ENCODE measurements at places on chromosomes 12 and 14. TPM values are rescaled to one million over a fixed set of nuclear protein-coding genes. Genes with fewer than 3 reads are reported as not detected.

ADAMTS20 gene
- 0.26 TPM for total RNA-seq

- DNase-seq: no peak
Measured at GRCh38 chr12:111506260-111506659, 92.9 kb downstream of the ATXN2 start.

- no peak for DNase-seq
Measured at GRCh38 chr12:98319716-98320425, 195.5 kb upstream of the TMPO start.

DNA sequence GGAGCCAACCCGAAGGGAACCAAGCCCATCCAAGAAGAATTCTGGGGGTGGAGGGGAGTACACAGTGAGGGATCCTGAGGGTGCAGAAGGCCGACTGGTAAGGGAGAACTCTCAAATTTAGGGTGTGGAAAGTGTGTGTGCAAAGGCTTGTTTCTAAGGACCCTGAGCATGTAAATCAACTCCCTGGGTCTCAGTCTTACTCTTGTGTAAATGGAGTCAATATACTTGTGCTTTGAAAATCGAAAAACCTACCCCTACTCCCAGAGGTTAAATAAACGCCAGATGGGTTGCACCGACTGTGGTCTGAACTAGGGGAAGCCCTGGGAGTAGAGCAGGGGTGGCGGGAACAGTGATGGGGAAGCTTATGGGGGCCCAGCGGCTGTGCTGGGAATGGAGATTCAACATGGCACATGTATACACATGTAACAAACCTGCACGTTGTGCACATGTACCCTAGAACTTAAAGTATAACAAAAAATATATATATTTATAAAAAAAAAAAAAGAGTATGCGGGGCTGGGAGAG lies 6.0 kb downstream of the B4GALNT1 start:
- DNase-seq: no peak

CLEC2A gene
- not detected for total RNA-seq

DNA sequence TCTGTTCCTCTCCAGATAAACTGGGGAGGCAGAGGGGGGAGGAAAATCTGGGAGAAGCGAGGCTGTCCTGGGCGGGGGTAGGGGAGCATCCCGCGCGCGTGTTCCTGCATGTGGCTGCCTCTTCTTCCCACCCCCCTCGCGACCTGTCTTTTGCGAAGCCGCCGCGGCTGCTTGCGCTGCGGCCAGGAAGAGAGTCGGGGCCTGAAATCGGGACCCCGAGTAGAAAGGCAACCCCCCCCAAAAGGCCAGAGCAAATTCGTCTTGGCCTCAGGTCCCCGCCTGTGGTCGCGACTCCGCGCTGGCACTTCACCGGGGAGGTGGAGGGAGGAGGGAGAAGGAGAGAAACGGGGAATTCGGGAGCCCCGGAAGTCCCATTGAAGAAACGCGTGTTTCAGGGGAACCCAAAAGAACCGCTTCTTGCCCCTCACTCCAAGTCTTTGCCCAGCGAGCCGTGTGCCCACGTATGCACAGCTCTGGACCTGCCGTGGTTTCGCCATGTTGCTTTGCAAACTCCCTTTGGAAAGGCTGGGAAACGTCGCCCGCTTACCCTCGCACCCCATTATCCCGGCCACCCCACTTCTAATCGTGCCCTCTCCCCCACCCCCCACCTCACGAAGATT lies 944 bp downstream of the CCND2 start:
- no peak for DNase-seq

DNA sequence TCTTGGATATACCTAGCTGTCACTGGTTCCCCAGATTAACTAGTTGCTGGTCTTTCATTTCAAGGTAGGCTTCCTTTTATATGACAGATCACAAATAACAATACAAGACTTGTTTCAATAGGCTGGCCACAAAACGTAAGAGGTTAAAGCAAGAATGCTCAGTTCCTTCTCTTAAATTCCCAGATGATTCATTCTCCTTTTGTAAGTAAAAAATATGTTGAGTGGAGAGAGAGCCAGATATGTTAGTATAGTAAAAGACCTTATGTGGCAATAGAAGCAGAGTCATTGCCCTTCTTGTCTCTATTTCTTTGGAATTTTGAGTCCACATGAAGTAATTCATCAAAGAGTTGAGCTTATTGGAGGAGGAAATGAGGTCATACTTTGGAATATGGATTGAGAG lies 939.0 kb upstream of the ATXN7L3B start:
- DNase-seq: no peak

B4GALNT3 gene
- total RNA-seq: 6.6 TPM

LRCOL1 gene
- total RNA-seq: not detected

NPAS3 gene
- total RNA-seq: 56.9 TPM

SLC25A3 gene
- 369 TPM for total RNA-seq

DNA sequence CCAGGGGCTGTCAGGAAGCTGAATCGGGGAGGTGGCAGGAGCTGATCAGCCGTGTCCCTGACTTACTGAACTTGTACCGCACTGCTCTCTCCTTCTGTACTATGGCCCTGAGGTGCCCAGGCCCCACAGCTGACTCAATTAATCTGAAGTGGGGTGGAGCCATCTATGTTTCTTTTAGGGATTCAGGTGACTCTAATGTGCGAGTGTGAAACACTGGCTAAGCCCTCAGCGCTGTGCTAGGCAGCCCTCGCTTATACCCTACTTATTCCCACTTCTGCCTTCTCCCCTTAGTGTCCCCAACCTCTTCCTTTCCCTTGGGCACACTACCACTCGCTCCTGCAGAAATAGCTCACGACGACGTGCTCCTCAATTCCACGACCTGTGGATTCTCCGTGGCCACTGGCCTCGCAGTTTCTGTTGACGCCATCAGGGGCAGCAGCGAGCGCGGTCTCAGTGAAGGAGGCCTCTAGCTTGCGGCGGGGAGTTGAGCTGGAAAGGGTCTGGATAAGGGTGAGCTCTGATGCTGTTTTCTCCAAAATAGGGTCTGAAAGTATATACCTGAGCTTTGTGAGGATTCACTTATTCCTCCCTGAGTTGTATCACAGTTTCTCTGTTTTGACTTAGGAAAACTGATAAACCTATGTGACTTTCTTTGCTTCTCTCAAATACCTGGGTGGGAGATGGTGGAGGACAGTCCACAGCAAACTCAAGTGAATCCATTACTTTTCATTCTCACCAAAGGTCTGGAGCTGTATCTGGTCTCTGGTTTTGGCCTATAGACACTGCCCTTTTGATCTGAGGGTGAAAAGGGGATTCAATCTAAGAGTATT lies 167.6 kb downstream of the SLC41A2 start:
- no peak for DNase-seq

DNA sequence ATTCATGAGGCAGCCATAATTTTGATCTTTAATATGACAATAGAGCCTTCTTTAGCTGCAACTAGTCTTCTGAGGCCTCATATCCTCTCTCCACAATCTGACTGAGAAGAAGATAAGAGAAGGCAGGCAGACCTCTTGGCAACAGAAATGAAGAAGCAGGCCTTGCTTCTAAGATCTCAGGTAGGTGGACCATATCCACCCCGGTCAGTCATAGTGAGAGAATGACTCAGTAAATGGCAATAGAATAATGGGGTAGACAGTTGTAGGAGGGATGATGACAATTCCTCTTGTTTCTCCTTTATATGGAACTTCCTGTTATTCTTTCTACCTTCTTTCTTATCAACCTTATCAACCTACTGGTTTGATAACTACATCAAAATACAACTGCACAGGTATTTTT lies 246.7 kb upstream of the G2E3 start:
- DNase-seq: no peak

- DNase-seq: no peak
Measured at GRCh38 chr12:112430929-112431328, 12.2 kb downstream of the PTPN11 start.

CRACR2A gene
- total RNA-seq: 2.8 TPM

HOXC11 gene
- total RNA-seq: not detected
